COR-L47 (cell line): ENCODE measurements at places on chromosomes 12 and 14.

- DNase-seq, result peak; percentile 1
Observed at GRCh38 chr12:129423041-129423580, 480.7 kb downstream of the TMEM132D start.

GRCh38 chr14:33534632-33535031 is 416.2 kb downstream of the EGLN3 start:
- DNase-seq, result no peak

DNA sequence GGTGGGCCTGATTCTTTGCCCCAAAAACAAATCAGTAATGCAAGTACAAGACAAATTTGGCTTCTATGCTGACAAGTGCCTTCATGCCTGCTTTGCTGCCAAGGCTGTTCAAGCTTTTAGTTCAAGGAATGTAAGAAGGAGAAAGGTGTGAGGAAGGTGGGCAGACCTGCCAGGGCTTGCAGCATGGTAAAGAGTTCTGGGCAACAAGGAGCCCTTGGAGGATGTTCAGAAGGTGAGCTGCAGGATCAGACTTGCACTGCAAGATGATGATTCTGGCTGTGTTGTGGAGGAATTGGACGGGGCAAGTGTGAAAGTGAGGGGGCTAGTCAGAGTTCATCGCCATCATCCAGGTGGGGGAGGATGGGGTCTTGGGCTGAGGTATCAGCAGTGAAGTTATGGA is 167.9 kb downstream of the NUAK1 start:
- DNase-seq, result no peak

- no peak for DNase-seq
Observed at GRCh38 chr12:70983692-70984091, 63.2 kb upstream of the PTPRR start.

DNA sequence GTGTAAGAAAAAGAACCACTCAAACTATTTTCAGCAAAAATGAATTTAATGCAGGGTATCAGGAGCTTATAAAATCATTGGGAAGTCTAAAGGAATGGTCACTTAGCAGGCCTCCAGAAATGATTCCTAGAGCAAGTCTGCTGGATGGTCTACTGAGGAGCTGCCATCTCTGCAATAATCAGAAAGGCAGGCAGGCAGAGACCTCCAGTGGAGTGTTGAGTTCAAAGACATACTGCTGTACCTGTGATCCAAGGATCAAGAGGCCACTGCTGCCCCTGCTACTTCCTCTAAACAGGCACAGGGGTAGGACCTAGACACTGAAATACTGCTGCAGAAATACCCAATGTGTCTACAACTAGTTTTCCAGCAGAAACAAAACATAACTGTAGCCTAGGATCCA is 14.5 kb upstream of the KICS2 start:
- no peak for DNase-seq

DNA sequence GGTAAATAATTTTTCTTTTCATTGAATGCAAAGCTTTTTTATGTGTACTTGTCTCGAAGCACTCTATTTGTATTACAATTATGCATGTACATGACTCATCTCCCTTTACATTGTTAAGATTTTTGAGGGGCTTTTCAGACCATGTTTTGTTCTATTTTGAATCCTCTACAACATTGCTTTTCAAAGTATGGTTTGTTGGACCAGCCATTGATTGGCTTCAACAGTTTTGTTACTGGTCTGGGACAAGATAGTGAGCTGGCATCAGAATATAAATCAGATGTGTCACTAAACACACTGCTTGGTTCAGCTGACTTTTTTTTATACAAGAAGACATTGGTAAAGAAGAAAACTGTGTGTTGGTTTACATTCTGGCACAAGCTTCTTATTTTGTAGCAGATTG is 122.3 kb downstream of the MON2 start:
- DNase-seq, result no peak

GRCh38 chr12:12539028-12539810 is 23.4 kb downstream of the DUSP16 start:
- DNase-seq, result no peak

- DNase-seq, result no peak
Observed at GRCh38 chr12:5592310-5592709, 160.4 kb downstream of the NTF3 start.

DNA sequence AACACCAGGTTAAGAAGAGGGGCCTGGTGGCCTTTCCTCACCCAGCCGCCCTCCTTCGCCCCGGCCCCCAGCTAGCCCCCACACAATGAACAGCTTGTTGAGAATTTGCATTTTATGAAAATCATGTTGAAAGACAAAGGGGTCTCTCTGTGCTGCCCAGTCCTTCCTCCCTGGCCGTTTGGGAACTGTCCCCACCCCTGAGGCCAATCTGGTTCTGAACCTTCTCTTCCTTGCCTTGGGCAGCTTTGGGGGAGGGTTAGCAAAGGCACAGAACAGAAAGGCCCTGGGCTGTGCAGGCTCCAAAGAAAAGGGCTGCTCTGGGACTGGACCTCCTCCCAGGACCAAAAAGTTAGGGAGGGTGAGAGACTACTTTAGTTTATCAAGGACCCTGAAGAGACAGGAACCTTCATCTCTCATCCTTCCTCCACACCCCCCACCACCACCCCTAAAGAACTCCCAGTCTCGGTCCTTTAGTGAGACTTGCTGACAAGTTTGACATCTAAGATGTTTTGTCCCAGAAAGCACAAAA is 1.3 kb downstream of the TAMALIN start:
- no peak for DNase-seq

- DNase-seq, result no peak
Observed at GRCh38 chr14:31936115-31936514, 141.0 kb upstream of the ARHGAP5 start.

GRCh38 chr14:41449066-41449465 is 157.6 kb upstream of the LRFN5 start:
- no peak for DNase-seq

DNA sequence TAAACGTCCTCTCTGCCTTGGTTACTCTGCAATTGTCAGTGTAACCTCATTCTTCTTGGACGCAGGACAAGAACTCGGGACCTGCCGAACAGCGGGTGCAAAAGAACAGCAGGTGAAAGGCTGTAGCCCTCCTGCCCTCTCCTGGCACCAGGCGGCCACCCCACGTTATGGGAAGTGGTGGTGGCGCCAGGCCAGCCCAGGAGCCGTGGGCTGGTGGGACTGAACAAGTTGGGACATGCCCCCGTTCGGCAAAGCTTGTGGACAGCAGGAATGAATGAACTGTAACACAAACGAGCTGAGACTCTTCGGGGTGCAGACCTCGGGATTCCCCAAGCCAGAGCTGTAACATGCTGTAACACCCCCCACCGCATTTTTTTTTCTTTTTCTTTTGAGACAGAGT is 6.6 kb upstream of the M6PR start:
- DNase-seq, result no peak

- peak; percentile 96 for DNase-seq
Observed at GRCh38 chr14:23286020-23286901, at the start of gene HOMEZ. Gene HOMEZ (minus strand): TSS chr14:23286132. CDS start chr14:23285952, 180 bp downstream.

GRCh38 chr12:114254998-114255397 is 150.9 kb downstream of the TBX5 start:
- DNase-seq, result no peak

DNA sequence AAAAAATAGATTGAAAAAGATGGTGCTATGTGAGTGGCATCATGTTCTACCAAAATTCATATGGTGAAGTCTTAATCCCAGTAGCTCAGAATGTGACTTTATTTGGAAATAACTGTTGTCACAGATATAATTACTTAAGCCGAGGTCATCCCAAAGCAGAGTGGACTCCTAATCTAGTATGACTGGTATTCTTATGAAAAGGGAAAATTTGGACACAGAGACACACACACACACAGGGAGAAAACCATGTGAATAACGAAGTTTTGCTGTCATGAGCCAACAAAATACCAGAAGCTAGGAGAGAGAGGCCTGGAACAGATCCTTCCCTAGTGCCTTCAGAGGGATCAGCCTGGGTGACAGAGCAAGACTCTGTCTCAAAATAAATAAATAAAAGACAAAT is 62.6 kb downstream of the FAR2 start:
- no peak for DNase-seq

DNA sequence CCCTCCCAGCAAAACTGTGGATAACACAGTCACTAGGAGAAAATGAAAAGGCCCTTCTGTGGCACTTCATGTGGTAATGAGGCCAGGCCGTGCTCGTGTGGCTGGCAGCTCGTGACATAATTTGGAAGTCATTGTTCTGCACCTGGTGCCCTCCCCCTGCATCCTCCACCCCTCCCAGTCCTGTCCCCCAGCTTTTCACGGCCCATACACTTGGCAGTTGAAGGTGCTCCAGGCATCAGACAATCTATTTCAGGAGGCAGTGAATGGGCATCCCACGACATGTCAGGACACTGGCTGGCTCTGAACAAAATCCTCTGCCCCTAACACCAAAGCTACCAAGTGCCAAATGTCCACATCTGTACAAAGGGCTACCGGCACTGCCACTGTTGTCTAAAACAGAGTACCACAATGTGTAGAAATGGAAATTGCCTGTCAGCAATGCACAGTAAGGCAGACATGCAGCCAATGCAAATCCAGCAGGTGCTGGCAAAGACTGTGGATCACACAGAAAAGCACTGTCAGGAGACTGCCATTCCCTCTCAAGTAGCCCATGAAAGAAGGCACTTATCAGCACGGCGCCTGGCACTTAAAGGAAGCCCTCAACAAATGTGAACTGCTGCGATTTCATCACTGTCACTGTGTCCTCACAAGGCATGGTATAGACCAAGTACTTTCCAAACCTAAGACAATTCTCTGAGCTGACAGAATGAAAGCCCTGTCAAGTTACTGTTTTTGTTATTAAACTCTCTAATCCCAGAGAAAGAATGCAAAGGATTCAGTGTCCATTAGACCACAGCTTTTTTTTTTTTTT is 39.1 kb downstream of the CORO1C start:
- peak; percentile 38 for DNase-seq

DNA sequence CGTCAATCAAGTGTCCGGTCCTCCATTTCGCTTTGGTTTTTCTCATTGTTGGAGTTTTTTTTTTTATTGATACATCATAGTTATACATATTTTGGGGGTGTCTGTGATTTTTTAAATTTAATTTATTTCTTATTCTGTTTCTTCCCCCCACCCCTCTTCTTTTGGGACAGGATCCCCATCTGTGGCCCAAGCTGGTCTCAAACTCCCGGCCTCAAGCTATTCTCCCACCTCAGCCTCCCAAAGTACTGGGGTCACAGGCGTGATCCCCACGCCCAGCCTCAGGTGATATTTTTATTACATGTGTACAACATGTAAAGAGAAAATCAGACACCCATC is 51.3 kb upstream of the ZFP36L1 start:
- DNase-seq, result no peak

DNA sequence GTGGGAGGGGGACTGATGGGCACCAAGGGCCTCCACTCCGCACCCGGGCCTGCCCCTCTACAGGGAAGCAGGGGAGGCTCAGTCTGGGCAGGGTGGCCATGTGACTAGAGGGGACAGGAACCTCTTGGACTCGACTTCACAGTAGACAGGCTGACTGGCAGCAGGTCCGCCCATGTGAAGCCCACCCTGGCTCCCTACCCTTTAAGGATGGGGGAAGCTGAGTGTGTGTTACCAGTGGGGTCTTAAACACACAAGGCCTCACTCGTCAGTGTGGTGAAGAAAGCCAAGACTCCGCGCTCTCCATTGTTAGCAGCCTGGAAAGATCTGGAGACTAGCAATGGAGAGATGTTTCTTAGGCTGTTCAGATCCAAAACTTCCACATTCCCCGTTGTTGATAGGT is 52.4 kb downstream of the ANAPC7 start:
- no peak for DNase-seq

DNA sequence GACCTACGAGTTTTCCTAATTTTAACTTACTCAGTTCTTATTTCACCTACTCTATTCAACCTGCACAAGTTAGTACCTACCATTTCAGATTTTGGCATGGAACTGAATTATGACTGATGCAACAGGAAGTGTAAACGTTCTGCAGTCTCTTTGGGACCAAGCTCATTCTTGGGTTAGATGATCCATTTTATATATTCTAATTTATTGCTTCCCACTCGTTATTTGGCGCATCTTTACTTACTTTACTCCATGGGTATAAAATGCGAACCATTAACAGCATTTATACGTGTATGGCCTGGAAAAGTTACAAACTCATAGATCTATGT is 1.0 kb upstream of the EML1 start:
- no peak for DNase-seq

- no peak for DNase-seq
Observed at GRCh38 chr12:54427106-54427505, 8.0 kb upstream of the ITGA5 start.

- no peak for DNase-seq
Observed at GRCh38 chr14:80323038-80323665, 111.8 kb upstream of the DIO2 start.

DNA sequence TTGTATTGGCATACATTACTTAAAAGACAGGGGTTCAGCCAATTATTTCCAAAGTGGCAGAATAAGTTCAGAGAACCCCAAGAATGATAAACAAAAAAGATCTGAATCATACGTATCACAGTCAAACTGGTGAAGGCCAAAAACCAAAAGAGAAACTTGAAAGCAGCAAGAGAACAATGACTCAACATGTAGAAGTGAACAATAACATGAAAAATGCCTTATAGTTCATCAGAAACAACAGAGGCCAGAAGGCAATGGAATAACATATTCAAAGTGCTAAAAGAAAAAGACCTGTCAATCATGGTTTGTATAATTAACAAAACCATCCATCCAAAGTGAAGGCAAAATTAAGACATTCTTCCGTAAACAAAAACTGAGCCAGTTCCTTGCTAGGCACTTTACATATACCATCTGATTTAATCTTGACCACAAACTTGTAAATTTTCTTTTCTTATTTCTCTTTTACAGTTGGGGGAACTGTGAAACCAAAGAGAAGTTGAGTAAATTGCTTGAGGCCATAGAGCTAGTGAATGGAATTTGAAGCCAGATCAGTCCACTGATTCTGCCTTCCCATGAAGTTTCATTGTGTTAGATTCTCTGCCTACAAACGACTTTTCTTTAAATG is 232.1 kb upstream of the SEL1L start:
- no peak for DNase-seq

DNA sequence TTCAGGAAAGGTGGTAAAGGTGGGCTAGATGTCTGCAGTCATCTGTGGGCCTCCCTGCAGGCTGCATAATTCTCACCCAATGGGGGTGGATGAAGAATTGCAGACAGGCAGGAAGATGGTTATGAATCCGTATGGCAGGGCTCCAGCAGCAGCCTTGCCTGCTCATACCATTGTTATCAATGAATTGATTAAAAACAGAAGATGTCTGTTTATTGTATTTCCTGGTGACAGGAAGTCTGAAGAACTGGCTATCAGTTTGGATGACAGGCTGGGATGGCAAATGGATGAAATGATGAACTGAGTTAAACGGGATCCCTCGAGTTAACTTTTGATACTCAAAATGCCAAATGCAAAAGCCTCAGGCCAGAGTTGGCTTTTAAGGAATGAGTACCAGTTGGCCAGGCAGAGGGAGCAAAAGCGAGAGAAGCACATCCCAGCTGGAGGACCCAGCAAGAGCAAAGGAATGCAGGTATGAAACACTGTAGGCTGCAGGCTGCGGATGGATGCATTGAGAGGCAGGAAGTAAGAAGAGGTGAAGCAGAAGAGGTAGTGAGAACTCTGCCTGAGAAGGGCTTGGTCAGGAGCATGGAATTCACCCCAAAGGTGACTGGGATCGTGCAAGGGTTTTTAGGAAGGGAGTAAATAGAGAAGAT is 550.0 kb upstream of the TBX3 start:
- no peak for DNase-seq
